ENCODE measurements at places on chromosomes 11 and 22.
A peak's percentile ranks its signal among the peaks of the same experiment; 100 is the strongest.

- DNase-seq, result no peak
Measured at GRCh38 chr11:47980907-47981621, 705 bp downstream of the PTPRJ start.

DNA sequence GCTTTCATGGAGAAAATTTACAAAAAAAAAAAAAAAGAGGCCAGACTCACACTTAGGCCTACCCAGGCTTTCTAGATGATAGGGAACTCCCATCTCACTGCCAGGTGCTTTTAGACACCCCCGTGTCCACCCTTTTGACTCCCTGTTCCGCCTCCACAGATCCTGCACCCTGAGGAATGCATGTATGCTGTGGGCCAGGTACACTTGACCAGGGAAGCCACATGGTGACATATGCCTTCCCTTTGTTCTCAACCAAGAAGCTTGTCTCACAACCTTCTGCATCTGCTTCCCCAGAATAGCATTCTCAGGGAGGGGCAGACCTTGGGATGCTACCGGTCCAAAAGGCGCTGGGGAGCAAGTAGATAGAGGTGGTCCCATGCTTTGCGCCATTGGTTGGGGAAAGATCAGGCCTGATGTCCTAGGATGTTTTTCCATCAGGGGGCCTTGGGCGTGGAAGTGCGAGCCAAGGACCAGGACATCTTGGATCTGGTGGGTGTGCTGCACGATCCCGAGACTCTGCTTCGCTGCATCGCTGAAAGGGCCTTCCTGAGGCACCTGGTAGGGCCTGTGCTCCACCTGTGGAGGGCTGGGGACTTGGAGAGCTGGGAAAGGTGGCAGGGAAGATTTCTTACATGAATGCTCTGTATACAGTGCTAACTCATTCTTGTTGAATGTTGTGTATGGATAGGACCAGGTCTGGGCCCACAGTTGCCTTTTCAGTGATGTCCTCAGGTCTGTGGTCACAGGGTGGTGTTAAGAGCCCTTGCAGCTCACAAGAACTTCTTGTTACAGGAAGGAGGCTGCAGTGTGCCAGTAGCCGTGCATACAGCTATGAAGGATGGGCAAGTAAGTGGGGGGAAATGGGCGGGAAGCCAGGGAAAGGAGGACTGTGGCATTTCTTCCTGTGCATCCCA, 7.5 kb downstream of the HMBS start:
- DNase-seq, result no peak

GRCh38 chr11:64341851-64342791, 2.1 kb downstream of the CCDC88B start:
- DNase-seq, result peak; percentile 44

GRCh38 chr11:60939855-60940254, 12.1 kb downstream of the SLC15A3 start:
- no peak for DNase-seq

- no peak for DNase-seq
Measured at GRCh38 chr11:47507563-47508239, 45.2 kb downstream of the CELF1 start.

GRCh38 chr11:11157185-11157584, 195.9 kb downstream of the CSNK2A3 start:
- DNase-seq, result no peak

- DNase-seq, result no peak
Measured at GRCh38 chr11:10407749-10408685, 47.0 kb upstream of the AMPD3 start.

DNA sequence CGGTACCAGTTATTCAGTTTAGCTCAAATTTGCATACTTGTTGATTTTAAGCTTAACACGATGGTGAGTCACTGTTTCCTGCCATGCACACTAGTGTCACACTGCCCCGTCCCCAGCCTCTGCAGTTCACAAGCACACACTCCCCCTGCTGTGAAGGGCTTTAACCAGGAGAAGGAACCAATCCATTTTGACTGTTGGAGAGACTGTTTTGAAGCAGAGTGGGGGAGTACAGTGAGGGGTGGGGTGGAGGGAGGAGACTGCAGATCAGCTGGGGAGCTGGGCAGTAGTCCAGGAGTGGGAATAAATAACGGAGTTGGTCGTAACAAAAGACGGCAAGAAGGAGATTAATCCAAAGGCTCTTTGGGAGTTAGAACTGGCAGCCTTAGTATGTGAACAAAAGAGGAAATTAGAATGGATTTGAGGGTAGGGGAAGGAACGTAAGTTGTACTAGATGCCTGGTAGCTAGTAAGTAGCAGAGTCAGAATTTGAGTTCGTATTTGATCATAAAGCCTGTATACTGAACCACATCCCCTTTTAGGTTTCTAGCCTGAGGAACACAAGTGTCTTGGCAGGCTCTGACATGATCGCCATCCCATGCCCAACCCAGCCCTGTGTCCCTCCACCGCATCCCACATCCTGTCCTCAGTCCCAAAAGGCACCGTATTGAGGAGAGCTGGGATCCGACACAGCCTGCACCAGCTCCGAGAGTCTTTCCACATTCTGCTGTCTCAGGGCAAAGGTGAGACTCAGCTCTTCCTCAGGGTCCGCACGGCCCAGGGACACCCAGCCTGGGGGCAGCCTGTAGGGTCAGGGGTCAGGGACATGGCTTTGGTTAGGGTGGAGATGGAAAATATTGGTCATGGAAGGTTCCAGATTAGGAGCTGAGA, 862 bp downstream of the TPP1 start:
- no peak for DNase-seq

- DNase-seq, result no peak
Measured at GRCh38 chr11:117090111-117090706, 8.0 kb downstream of the SIK3 start.

GRCh38 chr22:43365715-43366440, 22.7 kb upstream of the SCUBE1 start:
- no peak for DNase-seq

DNA sequence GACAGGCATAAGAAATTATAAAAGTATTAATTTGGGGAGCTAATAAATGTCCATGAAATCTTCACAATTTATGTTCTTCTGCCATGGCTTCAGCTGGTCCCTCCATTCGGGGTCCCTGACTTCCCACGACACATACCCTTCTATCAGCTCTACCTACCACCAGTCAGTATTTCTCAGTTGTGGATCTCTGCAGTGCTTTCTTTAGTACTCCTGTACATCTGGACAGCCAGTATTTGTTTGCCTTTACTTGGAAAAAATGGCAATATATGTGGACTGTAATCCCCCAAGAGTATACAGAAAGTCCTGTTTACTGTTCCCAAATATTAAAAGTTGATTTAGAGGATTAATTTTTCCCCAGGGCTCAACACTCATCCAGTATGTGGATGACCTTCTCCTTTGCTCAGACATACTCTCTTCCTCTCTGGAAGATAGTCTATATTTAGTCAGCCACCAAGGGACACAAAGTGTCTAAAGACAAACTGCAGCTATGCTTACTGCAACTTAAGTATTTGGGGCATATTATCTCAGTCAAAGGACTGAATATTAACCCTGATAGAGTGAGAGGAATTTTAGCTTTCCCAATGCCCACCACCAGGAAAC, 7.3 kb upstream of the FDX1 start:
- no peak for DNase-seq

DNA sequence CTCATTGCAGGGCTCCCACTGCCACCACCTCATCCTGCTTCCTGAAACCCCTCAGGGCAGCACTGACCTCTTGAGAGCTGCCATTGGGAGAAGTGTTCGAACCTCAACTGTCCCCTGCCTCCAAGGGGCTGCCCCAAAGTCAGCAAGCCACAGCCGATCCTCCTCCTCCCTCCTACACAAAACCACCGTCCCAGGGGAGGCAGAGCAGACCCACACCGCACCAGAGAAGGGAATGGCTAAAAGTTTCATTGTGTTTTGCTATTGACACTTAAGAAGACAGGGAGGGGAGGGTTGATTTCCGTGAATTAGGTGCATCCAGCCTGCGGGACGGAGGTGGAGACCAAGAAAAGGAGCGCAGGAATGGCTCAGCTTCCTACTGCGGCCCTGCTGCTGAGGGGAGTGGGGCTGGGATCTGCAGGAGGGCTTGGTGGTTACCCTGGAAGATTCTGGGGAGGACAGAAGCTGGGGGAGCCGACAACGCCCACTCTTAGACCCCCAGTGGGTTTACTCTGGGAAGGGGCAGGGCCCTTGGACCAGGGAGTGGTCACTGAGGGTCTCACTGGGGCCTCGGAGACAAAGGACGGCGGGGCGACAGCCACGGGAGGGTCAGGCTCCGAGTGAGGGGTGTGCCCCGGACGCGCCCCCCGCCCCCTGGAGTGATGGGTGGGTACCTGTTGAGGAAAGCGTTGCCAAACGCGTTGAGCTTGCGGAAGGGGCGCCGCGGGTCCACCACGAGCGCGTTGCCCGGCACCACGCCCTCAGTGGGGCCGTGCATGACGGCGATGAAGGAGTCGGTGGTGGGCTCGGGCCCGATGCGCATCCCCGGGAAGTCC, 815 bp downstream of the EHD1 start:
- no peak for DNase-seq

- no peak for DNase-seq
Measured at GRCh38 chr11:122199661-122200060, 83.6 kb upstream of the BLID start.

GRCh38 chr11:69361048-69361447, 67.1 kb downstream of the MYEOV start:
- DNase-seq, result no peak

DNA sequence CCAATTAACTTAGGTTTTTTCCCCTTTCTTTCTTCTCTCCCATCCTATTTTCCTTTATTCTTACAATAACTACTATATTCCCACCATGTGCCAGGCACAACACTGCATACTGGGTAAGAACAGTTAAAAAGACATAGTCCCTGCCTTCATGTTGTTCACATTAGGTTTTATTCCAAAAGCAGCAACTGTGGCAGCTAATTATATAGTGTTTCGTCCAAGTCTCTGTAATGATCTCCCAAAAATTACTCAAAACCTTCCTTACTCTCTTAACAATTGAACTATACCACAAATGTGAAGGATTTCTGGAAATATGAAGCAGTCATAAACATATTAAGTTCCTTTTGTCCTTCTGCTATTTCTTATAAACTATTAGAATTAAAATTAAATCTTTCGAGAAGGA, 184.1 kb upstream of the C11orf58 start:
- DNase-seq, result no peak

DNA sequence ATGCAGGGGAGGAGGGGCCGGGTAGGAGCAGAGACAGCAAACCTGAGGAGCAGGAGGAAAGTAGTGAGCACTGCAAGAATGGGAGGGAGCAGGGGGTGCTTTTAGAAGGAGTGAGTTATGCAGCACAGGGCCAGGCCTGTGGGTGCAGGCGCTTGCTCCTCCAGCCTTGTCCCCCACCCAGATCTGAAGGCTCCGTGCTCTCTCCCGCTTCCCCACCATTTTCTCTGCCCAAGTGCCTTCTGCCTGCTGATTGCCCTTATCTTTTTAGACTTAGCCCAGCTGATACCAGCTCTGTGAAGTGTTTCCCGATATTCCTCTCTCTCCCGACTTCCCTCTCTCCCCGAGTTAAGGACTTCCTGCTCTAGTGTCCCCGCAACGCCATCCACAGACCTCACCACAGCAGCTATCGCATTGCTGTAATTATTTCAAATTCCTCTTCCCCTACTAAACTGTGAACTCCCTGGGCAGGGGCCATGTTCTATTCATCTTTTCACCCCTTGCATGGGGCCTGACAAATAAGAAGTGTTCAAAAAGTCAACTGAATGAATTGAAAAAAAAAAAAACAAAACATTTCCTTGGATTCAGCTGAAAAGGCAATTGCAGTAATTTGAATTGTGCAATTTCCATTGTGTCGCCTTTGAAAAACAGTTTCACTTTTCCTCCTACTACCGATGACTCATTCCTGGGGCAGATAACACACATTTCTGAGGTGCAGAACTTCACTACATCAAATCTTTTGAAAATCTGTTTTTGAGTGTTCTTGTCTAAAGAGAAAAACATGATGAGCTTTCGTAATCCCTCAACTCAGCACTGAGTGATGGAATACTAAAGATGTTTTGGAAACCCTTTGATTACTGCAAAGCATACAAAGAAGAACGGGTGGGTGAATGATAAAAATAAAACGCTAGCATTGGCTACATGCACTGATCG, 69.7 kb upstream of the BMAL1 start:
- no peak for DNase-seq

DNA sequence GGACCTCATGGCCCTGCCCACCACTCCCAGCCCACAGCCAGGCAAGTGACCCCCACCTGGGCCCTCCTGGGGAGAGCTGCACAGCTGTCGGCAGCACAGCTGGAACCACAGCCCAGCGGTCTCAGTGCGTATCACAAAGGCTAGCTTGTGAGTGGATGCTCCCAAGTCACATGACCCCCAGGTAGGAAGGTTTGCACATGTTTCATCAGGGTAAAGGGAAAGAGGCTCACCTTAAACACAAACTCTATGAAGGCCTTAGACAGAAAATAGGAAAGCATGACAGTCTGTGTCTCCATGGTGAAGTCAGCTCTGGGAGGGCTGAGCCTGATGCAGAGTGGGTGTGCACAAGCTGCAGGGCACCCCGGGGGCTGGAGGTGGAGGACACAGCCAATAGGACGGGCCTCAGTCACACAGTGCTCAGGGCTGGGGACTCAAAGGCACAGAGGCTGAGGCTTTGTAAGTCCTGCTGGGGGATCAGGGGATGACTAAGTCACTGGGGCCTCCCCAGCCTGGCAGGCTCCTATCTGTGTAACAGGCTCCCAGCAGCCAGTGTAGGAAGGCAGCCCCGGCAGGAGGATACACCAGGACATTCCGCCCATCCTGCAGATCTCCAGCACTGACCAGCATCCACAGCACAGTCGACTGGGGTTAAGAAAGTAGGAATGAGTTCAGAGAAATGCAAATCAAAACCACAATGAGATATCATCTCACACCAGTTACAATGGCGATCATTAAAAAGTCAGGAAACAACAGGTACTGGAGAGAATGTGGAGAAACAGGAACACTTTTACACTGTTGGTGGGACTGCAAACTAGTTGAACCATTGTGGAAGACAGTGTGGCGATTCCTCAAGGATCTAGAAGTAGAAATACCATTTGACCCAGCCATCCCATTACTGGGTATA, 22.0 kb downstream of the CELSR1 start:
- DNase-seq, result no peak

DNA sequence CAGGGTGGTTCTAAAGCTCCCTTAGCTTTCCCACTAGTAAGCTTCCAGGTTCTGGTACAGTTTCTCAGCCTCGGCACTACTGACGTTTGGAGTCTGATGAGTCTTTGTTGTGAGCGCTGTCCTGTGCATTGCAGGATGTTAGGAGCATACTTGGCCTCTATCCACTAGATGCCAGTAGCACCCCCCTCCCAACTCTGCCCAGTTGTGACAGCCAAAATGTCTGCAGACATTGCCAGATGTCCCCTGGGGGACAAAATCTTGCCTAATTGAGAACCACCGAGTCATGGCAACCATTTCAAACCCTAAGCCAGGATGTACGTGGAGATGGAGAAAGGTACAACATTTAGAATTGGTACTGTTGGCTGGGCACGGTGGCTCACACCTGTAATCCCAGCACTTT, 68.7 kb downstream of the PTPRJ start:
- DNase-seq, result no peak

GRCh38 chr11:31445621-31446020, 63.8 kb downstream of the IMMP1L start:
- DNase-seq, result no peak

- DNase-seq, result no peak
Measured at GRCh38 chr11:121071846-121072450, 29.1 kb upstream of the TECTA start.

GRCh38 chr11:109196016-109196415, 226.0 kb upstream of the C11orf87 start:
- no peak for DNase-seq

Measured in NCI-H1105 (cell line).